ENCODE measurements at places on chromosomes 11 and 22.

GRCh38 chr11:47137476-47137875, 39.2 kb downstream of the ARFGAP2 start:
- no peak for DNase-seq

- DNase-seq = no peak
Observed at GRCh38 chr11:40679276-40679675, 780.2 kb downstream of the LRRC4C start.

GRCh38 chr22:19607192-19608002, 83.2 kb upstream of the CLDN5 start:
- no peak for DNase-seq

DNA sequence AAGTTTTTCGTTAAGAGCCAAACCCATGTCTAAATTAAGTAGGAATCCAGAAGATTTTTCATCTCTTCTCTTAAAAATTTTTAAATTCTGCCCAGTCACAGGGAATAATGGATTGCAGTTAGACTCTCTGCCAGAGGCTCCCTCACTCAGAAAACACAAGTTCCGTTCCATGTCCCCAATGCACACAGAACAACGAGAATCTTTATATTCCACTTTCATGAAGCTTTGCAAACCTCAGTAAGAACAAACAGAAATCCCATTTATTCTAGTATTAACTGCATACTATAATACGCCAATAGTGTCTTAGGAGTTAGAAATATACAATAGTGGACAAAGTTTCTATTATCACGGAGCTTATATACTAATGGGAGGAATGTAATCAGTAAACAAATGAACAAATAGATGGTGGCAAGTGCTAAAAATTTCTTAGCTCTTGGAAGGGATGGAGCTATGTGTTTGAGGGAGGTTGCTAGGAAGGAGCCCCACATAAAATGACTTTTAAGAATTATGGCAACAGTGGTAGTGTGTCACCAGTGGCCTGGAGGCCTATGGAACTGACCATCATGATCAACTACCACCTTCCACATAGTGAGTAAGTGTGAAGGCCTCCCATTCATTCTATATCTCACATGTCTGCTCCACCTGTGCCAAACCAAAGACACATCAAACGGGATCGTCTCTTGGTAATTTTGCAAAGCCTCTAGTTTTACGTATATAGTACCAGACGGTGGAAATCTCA, 24.9 kb downstream of the PICALM start:
- no peak for DNase-seq

- peak; percentile 32 for DNase-seq
Observed at GRCh38 chr22:20080776-20081654, 974 bp downstream of the DGCR8 start.

- DNase-seq = no peak
Observed at GRCh38 chr11:65542738-65543390, 15.3 kb downstream of the LTBP3 start.

DNA sequence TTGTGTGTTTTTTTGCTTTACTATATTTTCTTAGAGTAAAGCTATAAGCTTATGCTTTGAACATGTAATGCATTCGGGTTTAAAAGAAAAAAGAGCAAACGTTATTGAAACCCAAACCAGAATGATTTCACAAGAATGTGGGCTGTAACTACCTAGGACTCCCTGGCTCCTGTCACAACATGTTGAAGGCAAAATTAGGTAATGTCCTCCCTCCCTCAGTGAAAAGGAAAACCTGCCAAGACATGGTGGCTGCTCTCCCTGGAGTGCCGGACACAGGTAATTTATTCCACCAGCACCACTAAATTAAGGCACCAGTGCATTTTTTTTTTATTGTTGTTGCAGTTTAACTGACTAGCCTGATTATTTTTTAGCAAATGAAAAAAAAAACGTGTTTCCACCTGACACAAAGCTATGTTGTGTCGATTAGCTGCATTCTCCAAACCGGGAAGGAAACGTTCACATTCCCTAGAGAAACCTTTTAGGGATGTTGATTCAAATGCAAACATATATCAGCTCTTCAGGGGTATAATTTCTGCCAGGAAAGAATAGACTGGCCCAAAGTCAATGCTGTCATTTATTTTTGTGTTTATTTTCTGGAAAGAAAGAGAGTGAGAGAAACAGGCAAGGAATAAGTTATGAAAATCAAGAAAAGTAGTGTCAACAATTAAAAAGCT, 134.6 kb downstream of the CCDC34 start:
- DNase-seq = no peak

GRCh38 chr22:24887260-24887659, 59.2 kb downstream of the LHFPL7 start:
- no peak for DNase-seq

GRCh38 chr22:23385678-23386631, 194.1 kb downstream of the IGLL1 start:
- peak; percentile 87 for DNase-seq

DNA sequence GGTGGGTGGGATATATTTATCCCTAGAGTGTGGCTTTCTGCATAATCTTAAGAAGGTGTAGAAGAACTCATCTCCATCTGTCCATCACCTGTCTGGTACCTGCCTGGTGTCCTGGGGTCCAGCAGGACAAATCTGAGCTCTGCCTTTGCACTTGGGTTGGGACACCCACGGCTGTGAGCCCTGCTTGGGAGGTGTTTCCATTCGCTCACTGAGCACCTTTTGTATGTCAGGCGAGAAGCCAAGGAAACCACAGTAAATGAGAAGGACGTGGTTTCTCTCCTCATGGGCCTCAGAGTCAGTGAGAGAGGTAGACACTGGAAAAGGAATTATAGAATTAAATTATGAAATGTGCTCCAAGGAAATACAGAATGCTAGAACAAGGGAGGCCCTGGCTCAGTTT, 555.9 kb downstream of the MIAT start:
- DNase-seq = no peak

DNA sequence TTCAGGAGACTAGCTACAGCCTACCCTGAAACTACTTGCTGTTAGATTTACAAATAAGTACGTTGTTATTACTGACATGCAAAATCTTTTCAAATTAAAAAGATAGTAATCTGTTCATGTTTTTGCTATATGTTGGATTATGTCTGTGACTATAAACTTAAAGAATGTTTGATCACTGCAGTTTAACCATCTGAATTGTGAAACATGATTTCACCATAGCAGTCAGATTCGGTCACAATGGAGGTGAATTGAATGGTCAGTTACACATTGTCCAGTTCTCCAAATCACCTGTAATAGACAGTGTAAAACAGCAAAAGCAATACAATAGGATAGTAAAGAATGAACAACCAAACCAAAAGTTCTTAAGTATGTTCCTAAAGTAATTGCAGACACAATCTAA, 43.3 kb downstream of the CCDC83 start:
- no peak for DNase-seq

- no peak for DNase-seq
Observed at GRCh38 chr22:47154621-47155081, 392.2 kb downstream of the TBC1D22A start.

GRCh38 chr11:117255966-117256365, 23.5 kb downstream of the RNF214 start:
- DNase-seq = no peak

- no peak for DNase-seq
Observed at GRCh38 chr11:75504501-75504900, 21.2 kb downstream of the GDPD5 start.
